ENCODE measurements at places on chromosomes 16 and 17.

- DNase-seq: no peak
Observed at GRCh38 chr17:74605361-74605760, 13.3 kb upstream of the CD300LD start.

GRCh38 chr16:20865420-20866131, 34.6 kb downstream of the DCUN1D3 start:
- DNase-seq: no peak

DNA sequence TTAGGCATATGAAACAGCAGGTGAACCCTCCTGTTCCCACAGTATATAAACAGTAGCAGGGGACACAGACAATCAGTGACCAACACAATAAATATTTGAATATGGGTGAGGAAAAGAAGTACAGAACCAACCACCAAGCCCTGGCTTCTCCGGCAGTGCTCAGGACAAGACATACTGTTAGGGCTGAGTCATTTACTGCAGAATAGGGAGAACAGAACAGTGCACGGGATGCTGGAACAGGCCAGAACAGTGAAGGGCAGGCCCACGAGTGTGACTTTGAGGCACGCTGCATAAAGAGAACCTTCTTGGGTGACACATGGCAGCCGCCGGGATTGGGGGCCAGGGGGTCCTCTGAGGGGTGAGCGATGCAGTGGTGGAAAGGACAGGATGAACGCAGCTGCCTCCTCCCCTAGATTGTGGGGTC, 160.4 kb downstream of the CMIP start:
- no peak for DNase-seq

GRCh38 chr17:62587554-62587953, 39.9 kb upstream of the MRC2 start:
- no peak for DNase-seq

DNA sequence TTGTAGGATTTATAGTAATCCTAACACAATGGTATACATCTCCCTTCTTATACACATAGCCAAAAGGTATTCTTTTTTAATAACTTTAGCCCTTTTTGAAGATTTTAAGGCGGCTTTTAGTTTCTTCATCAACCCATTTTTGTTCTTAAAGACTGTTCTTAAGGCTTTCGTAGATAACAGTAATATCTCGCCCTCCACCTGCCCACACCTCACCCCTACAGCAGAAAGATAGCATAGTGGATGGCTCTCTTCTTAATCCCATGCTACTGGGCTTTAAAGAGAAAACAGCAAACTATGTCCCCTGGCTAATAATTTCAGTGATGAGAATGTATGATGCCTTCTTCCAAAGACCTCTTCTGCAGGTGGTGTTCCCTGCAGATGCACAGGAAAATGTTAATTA, 8.6 kb downstream of the IGSF6 start:
- no peak for DNase-seq

DNA sequence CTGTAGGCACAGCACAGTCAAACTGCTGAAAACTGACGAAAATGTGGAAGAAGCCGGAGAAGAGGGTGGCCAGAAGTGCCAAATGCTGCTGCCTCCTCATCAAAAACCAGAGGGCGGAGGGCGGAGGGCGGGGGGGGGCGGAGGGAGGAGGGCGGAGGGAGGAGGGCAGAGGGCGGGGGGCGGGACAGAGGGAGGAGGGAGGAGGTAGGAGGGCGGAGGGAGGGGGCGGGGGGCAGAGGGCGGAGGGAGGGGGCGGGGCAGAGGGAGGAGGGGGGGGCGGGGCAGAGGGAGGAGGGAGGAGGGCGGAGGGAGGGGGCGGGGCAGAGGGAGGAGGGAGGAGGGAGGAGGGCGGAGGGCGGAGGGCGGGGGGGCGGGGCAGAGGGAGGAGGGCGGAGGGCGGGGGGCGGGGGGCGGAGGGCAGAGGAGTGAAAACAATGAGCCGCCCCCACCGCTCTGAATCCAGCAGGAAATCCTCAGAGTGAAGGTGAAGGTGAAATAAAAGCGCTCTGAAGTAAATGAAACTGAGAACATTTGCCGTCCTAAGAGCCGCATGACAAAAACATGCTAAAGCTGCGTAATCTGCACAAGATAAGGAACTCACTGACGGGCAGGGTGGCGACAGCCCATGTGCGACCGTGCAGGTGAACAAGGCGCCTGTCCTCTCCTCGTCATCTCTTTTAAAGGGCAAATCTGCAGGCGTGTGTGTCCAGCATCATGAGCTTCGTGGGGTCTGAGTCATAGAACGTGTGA, 22.6 kb upstream of the CBFA2T3 start:
- no peak for DNase-seq

DNA sequence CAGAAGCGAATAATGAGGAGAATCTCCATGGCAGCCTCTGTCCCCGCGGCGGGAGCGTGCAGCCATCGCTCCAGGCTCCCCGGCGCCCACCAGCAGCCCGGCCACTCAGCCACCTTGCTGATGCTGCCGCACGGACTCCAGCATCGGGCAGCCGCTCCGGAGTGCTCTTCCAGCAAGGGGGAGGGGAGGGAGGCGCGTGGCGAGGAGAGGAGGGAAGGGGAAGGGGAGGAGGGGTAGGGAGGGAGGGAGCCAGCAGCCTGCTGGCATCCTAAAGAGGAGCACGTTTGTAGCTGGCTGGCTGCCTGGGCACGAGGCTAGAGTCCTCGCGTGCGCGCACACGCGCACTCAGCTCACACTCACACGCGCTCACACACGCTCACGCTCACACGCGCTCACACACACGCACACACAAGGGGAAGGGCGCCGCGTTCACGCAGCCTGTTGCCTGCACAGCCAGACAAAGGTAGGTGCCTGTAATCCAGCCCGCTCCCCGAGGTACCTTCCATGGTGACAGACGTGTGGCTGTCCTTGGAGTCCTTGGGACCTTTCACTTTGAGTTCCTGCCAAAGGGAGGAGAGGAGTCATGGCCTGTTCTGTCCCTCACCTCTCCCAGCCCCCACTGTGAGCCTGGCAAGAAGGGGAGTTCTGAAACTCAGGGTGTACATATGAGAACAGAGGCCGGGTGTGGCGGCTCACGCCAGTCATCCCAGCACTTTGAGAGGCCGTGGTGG, 82.1 kb downstream of the TIMM22 start:
- DNase-seq: no peak

- no peak for DNase-seq
Observed at GRCh38 chr17:66580956-66581391, 253.9 kb upstream of the CACNG5 start.

DNA sequence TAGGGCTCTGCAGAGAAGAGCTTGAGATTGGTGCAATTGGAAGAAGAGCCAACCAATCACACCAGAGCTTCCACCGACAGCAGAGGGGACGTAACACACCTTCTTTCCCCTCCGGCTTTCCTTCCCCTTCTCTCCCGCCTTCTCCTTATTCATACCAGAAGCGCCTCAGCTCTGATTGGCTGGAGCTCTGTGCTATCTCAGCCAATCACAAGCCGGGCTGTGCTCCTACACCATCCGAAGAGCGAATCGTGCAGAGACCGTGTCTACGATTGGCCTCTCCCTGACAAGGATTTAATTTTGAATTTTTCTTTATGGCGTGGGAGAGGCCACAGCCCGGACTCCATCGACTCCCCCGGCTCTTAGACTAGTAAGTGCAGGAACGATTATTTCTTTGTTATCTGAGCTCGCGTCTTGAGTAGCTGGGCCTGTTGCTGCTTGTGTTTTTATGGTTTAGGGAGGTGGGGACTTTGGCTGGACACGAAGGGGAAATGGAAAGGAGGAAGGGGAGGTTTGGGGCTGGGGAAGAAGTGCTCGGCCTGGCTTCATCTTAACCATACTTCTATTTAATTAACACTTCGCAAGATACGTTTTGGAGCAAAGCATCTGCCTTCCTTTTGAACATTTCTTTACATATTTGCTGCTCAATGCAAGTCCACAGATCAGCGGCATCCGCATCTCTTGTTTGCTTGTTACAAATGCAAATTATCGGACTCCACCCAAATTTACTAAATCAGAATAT, at the start of gene PRR11:
PRR11 (plus strand) TSS at position 308 of the 739 bp plus-strand sequence. CDS start 14,007 bp downstream, outside the sequence.
- peak; percentile 87 for DNase-seq

- DNase-seq: no peak
Observed at GRCh38 chr17:32504166-32504990, 17.6 kb downstream of the CDK5R1 start.

Measured in stimulated activated naive CD8-positive, alpha-beta T cell treated with anti-CD3 and anti-CD28 coated beads, Interleukin-15, Interleukin-2, amounts not matched to agents 100 U/mL and 50 U/mL, for 24 hours (primary cell).